ENCODE measurements at places on chromosomes 6 and 20.

- DNase-seq, result no peak
These were observed 11.2 kb upstream of the BHLHE23 start for GRCh38 chr20:63017826-63018411.

GRCh38 chr6:43679057-43679456 is 8.5 kb downstream of the MRPS18A start:
- no peak for DNase-seq

- DNase-seq, result no peak
These were observed 14.2 kb downstream of the MAP7 start for GRCh38 chr6:136535880-136536650.

- DNase-seq, result no peak
These were observed 37.8 kb downstream of the HFE start for GRCh38 chr6:26124781-26125685.

DNA sequence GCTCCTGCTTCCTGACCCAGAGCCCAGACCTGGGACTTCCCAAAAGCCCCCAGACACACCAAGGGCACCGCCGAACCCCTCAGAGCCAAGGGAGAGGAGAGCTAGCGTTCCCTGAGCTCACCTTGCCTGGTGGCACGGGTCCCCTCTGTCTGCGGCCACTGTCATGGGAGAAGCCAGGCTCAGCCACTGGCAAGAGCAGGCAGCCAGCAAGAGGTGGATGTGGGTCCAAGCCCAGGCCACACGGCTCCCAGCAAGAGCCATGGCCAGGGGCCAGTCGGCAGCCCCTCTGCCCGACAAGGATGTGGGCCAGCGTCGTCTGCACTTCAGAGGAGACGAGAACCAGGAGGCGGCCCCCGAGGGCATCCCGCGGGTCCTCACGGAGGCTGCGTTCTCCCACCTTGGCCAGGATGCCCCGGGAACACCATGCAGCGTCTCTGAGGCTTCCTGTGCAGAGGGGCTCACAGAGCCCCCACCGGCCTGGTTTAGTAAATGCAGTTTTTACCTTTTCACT is 2.2 kb upstream of the PPDPF start:
- no peak for DNase-seq

- DNase-seq, result peak; percentile 80
These were observed 11.5 kb downstream of the GNL1 start for GRCh38 chr6:30544666-30545272.

DNA sequence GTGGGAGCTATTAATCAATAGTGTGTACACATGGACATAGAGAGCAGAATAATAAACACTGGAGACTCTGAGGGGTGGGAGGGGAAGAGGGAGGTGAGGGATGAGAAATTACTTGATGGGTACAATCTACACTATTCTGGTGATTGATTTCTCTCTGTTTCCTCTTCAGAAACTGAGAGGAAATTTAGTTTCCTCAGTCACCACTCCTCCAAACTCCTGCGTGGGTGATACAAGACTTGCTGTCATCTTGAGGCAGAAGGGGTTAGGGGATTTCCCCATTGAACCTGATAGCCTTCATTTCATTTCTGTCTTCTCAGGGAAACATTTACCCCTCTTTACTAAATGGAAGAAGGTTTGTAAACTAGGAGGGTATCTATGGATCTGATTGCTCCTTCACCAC is 84.3 kb upstream of the ESR1 start:
- DNase-seq, result peak; percentile 10

- no peak for DNase-seq
These were observed 11.0 kb upstream of the HINT3 start for GRCh38 chr6:125945378-125946141.

DNA sequence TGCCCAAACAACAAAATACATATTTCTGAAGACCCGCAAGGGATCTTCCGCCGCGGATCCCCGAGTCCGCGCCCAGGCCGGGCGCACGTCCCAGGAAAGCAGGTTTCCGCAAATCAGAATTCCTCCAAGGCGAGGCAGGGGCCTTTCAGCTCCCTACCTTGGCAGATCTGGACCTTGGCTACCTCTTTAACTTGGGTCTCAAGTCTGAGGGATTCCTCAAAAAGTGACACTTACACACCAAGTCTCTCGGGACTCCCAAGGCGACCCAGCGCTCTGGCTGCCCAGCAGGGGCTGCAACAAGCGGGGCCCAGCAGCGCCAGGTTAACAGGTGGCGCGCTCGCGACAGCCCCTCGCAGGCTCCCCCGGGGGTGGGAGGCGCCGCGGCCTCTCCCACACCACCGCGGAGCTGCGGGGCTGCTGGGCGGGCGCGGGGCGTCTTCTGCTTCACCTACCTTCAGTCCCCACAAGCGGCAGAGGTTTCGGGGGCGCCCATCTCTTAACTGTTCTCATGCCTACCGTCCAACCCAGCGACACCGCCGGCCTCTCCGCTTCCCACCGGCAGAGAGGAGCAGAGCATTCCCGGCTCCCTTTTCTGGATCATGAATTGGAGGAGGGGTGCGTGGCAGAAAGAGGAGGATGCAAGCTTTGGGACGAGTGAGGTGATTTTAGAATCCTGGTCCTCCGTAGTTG is 414 bp downstream of the SIM1 start:
- DNase-seq, result no peak

GRCh38 chr6:14804785-14805210 is 441.1 kb upstream of the JARID2 start:
- no peak for DNase-seq

- no peak for DNase-seq
These were observed 669.4 kb upstream of the CITED2 start for GRCh38 chr6:140043762-140044378.

GRCh38 chr6:156598071-156598854 is 178.9 kb upstream of the ARID1B start:
- no peak for DNase-seq

DNA sequence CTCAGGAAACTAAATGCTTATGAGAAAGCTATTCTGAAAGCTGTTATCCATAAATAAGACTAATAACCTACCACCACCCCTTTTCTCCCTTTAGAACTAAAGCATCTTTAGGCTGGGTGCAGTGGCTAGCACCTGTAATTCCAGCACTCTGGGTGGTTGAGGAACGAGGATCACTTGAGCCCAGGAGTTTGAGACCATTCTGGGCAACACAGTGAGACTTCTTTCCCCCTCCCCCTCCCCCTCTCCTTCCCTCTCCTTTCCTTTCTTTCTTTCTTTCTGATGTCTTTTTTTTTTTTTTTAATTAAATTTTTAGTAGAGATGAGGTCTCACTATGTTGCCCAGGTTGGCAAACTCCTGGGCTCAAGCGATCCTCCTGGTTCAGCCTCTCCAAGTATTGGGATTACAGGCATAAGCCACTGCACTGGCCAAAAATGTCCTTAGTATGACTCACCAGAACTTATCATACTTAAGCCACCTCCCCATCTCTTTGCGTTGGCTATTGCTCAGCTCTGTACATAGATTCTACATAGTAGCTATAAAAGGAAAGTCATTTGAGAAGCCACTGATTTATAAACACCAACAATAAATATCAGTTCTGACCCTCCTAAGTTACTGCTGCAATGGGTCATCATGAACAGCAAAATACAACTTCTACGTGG is 54.8 kb upstream of the SPDEF start:
- no peak for DNase-seq

DNA sequence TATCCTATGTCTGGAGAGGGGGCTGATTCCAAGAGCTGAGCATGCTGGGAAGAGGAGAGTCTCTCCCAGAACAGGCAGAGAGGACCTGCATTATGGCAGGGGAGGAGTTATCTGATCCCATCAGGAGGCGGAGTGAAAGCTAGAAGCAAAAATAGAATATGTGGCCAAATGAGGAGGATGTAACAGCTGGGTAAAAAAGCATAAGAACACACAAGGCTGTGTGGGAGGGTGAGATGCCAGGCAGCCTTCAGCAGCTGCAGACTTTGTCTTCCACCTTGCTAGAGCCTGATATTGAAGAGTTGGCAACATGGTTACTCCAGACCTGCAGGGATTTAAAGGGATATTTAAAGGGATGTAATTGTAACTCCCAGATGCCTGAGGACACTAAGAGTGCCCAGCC is 167.1 kb downstream of the PTPRT start:
- no peak for DNase-seq

DNA sequence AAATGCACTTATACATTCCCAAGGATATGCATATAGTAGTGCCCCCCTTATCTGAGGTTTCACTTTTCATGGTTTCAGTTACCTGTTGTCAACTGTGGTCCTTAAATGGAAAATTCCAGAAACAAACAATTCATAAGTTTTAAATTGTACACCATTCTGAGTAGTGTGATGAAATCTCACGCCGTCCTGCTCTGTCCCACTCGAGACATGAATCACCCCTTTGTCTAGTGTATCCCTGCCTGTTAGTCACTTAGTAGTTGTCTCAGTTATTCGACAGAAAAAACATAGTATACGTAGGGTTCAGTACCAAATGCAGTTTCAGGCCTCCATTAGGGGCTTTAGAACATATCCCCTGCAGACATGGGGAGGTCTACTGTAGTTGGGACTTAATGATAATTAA is 57.0 kb downstream of the MAP1LC3A start:
- no peak for DNase-seq

- no peak for DNase-seq
These were observed 97.4 kb upstream of the RNF24 start for GRCh38 chr20:4112481-4113421.

GRCh38 chr6:69090132-69090531 is 455.1 kb downstream of the ADGRB3 start:
- DNase-seq, result no peak

GRCh38 chr6:118502169-118502568 is 45.9 kb upstream of the PLN start:
- DNase-seq, result no peak

DNA sequence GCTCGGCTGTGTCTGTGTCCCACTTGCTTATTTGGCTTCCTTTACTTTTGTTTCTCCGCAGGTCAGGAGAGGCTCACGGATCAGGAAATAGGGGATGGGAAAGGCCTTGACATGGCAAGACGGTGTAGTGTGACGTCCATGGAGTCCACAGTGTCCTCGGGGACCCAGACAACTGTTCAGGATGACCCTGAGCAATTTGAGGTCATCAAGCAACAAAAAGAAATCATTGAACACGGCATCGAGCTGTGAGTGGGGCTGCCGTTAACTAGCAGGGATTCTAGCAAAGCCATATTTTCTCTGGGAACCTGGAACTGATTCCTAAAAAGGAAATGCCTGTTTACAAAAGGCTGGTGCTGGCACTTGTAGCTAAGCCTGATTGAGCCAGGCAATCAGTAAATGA is 54.4 kb downstream of the ARFGEF2 start:
- DNase-seq, result no peak

DNA sequence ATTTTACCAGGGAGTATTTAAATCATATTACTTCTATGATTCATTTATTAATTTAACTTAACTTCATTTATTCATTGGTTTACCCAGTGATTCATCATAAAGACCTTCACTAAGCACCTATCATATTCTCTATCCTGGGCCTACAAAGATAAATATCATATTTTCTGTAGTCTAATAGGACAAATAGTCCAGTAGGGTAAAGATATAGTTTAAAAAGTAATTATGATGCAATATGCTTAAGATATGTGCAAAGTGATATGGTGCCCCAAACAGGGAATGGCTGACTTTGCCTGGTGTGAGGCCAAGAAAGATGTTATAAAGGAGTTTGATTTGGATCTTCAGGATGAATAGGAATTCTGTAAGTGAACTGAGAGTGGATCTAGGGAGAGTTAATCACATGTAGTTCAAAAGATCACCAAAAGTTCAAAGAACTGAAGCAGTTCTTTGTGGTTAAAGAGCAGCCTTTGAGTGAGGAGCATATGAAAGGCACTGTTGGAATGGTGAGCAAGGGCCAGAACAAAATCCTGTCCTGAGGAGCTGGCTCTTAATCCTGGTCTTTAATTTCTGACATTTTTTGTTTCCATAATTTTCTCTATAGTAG is 45.5 kb downstream of the MLIP start:
- no peak for DNase-seq

- DNase-seq, result no peak
These were observed 698.0 kb upstream of the POU3F2 start for GRCh38 chr6:98136333-98136732.

GRCh38 chr20:52649727-52650126 is 322.4 kb upstream of the TSHZ2 start:
- no peak for DNase-seq

DNA sequence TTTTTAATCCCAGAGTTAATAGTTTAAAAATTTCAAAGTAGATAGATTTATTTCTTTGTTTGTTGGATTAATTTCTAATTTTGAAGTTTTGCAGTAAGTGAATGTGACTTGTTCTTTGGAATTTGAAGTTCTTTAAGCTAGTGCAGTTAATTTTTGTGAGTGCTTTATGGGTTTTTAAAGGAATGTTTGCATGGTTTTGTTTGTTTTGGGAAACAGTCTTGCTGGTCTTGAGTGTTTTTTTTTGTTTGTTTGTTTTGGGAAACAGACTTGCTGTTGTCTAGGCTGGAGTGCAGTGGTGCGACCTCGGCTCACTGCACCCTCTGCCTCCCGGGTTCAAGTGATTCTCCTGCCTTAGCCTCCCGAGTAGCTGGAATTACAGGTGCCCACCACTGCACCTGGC is 9.5 kb downstream of the PANK2 start:
- no peak for DNase-seq

GRCh38 chr6:149449831-149450678 is 34.8 kb downstream of the ZC3H12D start:
- no peak for DNase-seq

DNA sequence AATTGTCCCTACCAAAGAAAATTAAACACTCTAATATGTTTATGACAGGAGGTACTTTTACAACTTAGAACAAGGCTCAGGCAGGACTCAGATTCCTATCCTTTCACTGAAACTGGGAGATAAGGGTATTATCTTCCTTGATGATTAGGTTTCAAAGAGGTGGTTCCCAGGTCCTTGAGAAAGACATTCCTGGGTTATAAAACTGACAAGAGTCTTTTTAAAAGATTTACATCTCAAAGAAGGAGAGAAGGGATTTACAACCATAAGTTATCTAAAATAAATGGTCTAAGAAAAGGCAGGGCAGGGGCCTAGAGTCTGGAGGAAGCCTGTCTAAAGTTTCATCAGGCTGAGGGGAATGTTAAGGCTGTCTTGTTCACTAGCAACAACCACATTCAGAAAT is 1492.5 kb downstream of the HACE1 start:
- DNase-seq, result no peak

DNA sequence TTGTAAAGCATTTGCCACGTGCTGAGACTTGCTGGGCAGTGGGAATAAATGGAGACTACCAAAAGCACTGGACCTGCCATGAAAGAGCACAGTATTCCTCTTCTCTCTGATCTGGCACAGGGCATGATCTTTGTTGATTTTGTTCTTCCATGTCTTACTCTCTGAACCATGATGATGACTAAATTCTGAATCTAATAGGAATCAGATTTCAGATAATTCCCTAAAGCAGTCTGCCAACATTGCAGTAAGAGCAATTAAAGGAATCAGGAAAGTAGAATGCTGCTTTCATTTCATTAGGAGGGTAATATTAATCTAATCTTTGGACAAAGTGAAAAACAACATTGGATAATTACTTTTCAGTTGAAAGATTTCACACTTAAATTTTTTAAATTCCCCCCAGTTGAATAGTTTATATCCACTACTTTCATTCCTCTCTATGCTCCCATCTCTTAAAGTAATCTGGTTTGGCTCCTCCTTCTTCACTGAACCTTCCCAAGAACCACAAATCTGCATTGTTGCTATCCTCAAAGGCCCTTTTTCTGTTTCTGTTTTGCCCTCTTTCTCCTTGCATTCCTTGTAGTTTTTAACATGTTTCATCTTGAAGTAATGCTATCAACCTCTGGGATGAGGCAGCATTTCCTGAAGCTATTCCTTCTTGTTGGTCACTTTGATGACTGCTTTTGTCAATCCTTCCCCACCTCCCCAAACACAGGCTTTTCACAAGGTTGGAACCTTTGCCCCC is 243.2 kb upstream of the TENT5A start:
- no peak for DNase-seq

GRCh38 chr20:44228465-44229258 is 18.1 kb upstream of the OSER1 start:
- DNase-seq, result no peak
